ENCODE measurements at places on chromosomes 13 and 19. TPM values are rescaled to one million over a fixed set of nuclear protein-coding genes. Genes with fewer than 3 reads are reported as not detected.

The CGB3 gene
- not detected for total RNA-seq

The KDELR1 gene
- 36.3 TPM for total RNA-seq

The ZNF433 gene
- 6.5 TPM for total RNA-seq

The PHF11 gene
- total RNA-seq, result 13.6 TPM

The MISP3 gene
- total RNA-seq, result 0.25 TPM

The IGFL1 gene
- not detected for total RNA-seq

The SLC7A9 gene
- total RNA-seq, result not detected

The PNMA8B gene
- 0.44 TPM for total RNA-seq

The SYMPK gene
- 34.7 TPM for total RNA-seq

The ZNF418 gene
- 8.4 TPM for total RNA-seq

The OR10H3 gene
- total RNA-seq, result not detected

The ADGRE3 gene
- total RNA-seq, result under 0.01 TPM

The MBD3L2 gene
- not detected for total RNA-seq

The MAP3K10 gene
- total RNA-seq, result 12.7 TPM

The S1PR5 gene
- 0.12 TPM for total RNA-seq

The STOML3 gene
- not detected for total RNA-seq

The ZNF43 gene
- total RNA-seq, result 4.7 TPM

The TRMT1 gene
- 32.5 TPM for total RNA-seq

The ZNF579 gene
- total RNA-seq, result 3.8 TPM

The OR10H2 gene
- total RNA-seq, result not detected

The MEF2B gene
- total RNA-seq, result not detected

The PTGIR gene
- 3.7 TPM for total RNA-seq
